ENCODE measurements at places on chromosomes 6 and 20. TPM values are rescaled to one million over a fixed set of nuclear protein-coding genes. Genes with fewer than 3 reads are reported as not detected.

PRSS35 gene
- total RNA-seq = 2.0 TPM

PHACTR2 gene
- total RNA-seq = 15.1 TPM

PRSS16 gene
- total RNA-seq = 0.41 TPM

FKBP1C gene
- total RNA-seq = 0.41 TPM

RPS21 gene
- 821 TPM for total RNA-seq

GJA10 gene
- total RNA-seq = not detected

Measured in frontal cortex (tissue), 4 donors.